ENCODE measurements at places on chromosomes 7 and 10.

- DNase-seq, result no peak
Measured at GRCh38 chr7:119974972-119975371, 298.0 kb upstream of the KCND2 start.

DNA sequence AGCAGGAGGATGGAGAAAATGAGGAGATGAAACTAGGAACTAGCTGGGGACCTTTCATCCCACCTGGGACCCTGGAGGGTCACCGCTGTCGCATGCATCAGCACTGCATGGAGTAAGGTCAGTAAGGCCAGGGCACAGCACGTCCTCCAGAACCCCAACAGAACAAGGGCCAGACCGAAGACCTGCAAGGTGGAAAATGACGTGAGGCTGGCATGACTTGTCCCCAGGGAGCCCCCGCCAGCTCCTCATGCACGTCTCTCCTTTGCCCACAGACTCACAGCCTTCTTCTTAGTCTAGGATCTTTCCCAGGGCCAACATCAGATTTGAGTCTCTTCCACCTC, 4.7 kb downstream of the ZNF488 start:
- no peak for DNase-seq

- no peak for DNase-seq
Measured at GRCh38 chr7:18788026-18788425, 292.5 kb downstream of the HDAC9 start.

- no peak for DNase-seq
Measured at GRCh38 chr10:43094085-43094484, 17.2 kb downstream of the RET start.

DNA sequence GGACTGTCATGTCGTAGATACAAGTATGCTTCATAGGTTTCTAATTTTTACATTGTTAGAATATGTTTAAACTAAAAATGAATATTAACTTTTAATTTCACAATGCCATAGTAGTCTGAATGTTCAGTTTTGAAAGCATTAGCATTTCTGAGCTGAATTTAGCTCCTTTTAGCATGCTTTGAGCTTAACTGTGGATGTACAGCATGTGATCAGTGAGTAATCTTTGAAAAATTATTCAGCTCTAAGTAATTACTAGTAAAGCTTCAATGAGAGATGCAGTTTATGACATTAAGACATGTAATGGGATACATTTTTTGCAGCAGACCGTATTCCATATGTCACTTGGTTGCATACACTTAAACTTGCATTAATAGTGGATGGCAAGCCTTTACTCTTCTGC, 114.1 kb upstream of the WNT16 start:
- DNase-seq, result no peak

GRCh38 chr10:95244152-95244551, 46.7 kb downstream of the PDLIM1 start:
- no peak for DNase-seq

DNA sequence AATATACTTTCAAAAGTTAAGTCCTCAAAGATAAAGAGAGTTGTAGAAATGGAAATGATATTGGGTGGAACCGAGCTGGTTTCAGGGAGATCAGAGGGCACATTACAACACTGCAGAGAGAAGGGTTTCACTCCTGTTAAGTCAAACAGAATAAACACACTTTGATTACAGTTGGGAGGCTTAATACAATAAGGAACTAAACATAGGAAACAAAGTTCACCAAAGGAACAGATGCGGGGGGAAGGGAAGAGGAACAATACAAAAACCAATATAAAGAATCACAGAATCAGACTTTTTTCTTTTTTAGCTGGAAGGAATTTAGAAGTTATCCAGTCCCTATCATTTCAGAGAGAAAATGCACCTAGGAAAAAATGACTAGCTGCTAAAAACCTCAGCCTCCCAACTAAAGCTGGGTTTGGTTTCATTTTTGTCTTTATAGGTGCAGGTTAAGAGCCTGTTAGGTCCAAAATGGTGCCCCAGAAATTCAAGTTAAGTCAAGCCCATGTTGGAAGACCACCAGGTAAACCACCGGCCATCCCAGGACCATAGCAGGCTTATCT, 81.9 kb downstream of the DNMBP start:
- DNase-seq, result no peak

DNA sequence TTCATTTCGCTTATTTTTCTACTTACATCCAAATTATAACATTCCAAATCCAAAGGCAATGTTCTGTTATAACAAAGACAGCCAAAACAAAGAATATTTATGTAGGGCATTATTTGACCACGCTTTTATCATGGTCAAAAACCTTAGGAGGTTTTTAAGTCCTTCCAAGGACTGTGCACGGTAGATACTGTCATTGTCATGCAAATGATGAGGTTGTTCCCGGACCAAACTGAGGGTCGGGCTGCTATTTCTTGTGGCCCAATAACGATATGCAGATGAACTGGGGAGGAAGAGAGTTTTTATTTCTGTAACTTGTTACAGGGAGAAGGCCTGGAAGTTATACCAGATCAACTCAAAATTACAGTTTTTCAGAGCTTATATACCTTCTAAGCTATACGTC, 56.6 kb upstream of the STEAP4 start:
- no peak for DNase-seq

GRCh38 chr7:93307131-93307660, 75.0 kb downstream of the VPS50 start:
- no peak for DNase-seq

- DNase-seq, result no peak
Measured at GRCh38 chr10:2022401-2022800, 285.1 kb upstream of the ADARB2 start.

DNA sequence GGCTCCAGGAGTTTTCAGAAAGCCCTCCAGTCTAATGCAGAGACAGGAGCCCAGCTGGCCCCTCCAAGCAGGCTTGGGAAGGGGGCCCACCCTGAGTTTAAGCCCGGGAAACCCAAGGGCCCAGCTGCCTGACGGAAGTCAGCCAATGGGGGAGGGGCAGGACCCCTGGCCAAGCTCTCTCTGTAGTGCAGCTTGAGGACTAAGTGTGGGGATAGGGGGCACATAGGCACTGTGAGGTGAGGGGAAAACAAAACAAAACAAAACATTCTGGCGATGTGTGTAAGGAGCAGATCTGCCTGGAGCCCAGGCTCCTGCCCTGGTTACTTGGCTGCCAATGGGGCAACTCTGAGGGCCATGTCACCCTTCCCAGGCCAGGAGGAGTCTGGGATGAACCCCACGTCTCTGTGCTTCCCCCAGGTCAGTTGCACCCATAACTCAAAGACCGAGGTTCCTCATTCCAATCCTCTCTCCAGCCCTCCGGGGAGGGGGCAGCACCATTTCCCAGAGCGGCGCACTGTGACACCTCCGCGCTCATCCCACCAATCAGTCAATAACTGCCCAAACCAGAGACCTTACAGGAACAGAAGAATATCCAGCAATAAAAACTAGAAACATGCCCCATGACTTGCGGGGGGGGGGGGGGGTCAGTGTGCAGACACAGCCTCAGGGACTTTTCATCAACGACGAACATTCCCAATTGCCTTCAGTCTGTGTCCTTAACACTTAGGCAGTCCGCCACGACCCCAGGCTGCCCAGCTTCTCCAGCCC, 1.7 kb downstream of the CXCL12 start:
- no peak for DNase-seq

GRCh38 chr7:5689716-5690115, 91.7 kb downstream of the RNF216 start:
- DNase-seq, result no peak

GRCh38 chr7:70446448-70447143, 685.3 kb upstream of the GALNT17 start:
- DNase-seq, result no peak

DNA sequence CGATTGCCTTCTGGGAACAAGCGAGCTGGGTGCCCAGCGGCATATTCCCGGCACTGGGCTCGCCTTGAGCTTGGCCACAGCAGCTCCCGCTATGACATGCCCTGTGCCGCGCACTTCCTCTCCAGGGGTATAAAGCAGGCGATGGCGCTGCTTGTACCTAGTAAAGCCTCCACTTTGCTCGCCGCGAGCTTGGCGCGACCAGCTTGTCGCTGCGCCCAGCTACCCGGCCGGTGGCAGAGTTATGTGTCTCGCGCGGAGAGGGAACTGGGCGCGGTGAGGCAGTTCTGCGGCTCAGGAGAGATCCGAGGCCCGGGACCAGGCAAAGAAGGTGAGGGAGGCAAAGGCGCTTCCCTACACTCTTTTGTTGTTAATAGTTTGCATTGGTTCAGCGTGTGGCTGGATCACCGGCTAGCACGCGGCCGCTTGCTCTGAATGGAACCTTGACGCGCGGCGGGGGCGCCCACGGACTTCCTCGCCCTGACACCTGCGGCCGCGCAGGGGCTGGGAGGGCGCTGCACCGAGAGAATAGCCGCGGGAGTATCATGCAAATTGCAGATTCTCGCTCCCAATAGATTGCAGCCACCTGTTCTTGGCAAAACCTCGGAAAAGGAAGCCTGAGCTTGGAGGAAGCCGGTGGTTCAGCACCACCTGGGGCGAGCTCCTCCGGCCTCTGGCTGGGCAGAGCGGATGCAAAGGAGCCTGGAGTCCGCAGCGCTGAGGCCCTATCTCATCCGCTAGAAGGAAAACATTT, 3.0 kb upstream of the BUB3 start:
- no peak for DNase-seq

GRCh38 chr7:85052056-85052737, 134.7 kb downstream of the SEMA3D start:
- DNase-seq, result no peak

DNA sequence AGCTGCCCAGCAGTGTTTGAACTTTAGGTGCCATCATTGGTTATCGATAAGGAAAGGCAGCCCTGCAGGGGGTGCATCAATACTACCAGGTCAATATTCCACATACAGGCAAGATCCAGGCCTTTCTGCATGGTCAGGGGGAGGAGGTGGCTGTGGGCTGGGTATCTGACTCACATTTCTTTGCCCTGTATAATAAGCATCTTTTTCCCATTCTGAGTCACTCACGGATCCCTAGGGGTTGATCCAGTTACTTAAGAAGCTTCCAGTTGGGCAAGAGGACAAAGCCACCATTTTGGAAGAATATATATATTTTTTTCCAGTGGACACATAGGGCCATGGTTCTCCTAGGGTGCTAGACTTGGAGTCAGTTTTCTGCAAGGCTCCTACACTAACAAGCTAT, 114.2 kb upstream of the HABP2 start:
- DNase-seq, result no peak

DNA sequence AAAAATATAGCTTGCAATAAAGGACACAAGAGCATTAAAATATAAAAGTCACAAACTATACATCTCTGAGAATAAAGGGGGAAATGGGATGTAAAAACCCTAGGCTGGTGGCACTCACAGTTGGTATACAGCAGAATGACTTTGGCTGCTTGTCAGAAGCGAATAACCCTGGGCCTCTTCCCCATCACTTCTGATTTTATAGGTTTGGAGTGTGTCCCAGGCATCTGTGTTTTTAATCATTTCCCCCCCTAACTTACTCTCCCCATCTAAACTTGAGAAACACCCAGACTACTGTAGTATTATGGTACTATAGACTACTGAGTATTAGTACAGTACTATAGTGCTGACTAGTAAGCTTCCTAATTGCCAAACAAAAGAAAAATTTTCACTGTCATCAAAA, 1.8 kb upstream of the RPA3 start:
- DNase-seq, result no peak

- DNase-seq, result no peak
Measured at GRCh38 chr10:103812432-103812831, 42.9 kb downstream of the SH3PXD2A start.

GRCh38 chr7:92528958-92529264, 316 bp downstream of the RBM48 start:
- DNase-seq, result no peak

GRCh38 chr7:141430455-141431139, 120.6 kb upstream of the AGK start:
- DNase-seq, result no peak

DNA sequence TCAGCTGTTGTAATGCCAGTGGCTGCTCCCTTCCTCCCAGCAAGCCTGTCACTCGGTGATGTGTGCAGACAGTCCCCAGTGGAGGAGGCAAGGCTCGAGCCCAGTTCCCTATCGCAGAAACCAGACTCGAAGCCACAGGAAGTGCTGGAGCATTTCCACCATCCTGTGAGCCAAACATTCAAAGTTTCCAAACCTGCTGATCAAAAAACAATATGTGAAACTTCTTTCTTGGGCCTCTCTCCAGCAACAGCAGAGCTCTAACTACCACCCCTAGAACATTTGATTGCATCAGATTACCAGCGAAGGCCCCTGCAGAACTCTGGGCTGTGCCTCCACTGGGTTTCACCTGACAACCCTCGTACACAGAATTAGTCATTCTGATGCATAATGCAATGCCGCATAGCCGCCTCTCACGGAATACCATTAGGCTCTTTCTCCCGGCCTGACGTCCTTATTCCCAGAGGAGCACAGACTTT, 94.0 kb downstream of the ELMO1 start:
- DNase-seq, result no peak

- no peak for DNase-seq
Measured at GRCh38 chr7:27605689-27606269, 56.9 kb downstream of the HIBADH start.

- DNase-seq, result no peak
Measured at GRCh38 chr7:17134786-17135185, 163.7 kb upstream of the AHR start.

GRCh38 chr10:126944191-126944590, 39.0 kb downstream of the DOCK1 start:
- no peak for DNase-seq

DNA sequence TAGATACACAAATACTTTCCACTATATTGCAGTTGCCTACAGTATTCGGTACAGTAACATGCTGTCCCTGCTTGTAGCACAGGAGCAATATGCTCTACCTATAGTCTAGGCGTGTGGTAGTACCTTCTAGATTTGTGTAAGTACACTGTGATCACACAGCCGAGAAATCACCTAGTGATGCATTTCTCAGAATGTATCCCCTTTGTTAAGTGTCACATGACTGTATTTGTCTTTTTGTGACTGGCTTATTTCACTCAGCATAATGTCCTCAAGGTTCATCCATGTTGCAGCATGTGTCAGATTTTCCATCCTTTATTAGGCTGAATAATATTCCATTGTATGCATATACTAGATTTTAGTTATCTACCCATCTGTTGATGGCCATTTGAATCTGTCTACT, 61.9 kb downstream of the BTRC start:
- DNase-seq, result no peak

DNA sequence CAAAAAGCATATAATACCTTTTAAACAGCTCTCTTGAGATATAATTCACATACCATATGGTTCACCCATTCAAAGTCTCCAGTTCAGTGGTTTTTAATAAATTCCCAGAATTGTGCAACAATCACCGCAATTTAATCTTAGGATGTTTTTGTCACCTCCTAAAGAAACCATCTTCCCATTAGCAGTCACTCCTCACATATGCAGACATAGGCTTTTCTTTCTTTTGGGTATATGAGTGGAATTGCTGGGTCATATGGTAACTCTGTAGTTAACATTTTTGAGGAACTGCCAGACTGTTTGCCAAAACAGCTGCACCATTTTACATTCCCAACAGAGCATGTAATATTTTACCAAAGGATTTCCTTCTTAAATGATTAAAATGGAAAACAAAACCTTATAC, 57.0 kb downstream of the CC2D2B start:
- DNase-seq, result no peak

DNA sequence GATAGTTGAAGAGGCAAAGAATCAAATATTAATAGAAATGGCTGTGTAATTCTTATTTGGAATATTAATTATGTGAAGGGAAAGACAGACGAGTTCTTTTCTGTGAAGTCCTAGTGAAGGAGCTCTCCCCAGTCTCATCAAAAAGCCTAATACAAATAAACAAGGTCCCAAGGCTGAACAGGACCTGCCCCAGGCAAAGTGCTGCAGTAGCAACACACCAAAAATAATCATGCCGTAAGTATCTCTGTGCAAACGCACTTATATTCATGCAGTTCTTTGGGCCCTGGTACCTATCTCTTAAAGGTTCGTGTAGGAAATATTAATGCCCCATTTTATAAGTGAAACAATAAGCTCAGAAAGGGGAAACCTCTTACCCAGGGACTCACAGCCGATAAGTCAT, 12.2 kb upstream of the CHST15 start:
- no peak for DNase-seq
